CD4-positive, alpha-beta T cell treated with Interleukin-15 for 4 hours (primary cell): ENCODE measurements at places on chromosomes 3 and 15.

DNA sequence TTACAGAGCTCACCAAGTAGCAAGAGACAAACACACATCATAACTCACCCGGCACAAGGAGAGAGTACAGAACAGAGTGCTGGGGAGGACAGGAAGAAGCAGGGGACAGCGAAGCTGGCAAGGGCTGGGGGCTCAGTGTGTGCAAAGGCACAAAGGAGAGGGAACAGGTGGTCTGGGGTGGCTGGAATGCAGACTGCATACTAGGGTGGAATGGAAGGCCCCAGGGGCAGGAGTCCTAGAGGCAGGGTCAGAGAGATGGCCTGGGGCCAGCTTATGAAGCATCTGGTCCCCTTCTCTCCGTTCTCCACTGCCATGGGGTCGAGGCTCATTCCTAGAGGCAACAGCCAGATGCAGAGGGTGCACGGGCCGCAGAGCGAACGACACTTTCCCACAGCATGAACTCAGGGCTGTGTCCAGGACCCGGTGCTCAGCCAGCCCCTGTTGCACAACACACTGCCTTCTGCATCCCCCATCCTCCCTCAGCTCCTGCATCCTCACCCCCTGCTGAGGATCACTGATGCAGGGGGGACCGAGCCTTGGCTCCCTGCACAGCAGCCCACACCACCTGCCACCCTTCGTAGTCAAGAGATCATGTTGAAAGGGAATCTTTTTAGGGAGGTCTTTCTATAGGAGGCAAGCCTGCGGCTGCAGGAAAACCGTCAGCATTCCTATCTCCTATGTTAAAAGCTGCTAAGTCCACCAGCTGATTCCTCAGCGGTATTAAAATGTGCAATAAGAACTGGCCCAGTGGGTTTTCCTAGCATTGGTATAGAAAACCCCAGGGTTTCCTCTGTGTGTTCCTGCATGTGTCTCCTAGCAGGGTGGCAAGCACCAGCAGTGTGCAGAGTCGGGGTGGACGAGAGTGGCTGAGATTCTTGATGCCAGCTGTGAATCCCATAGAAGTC, 293.5 kb downstream of the UACA start:
- no peak for DNase-seq

- DNase-seq: no peak
Observed at GRCh38 chr3:46285931-46286619, 43.8 kb downstream of the CCR3 start.

DNA sequence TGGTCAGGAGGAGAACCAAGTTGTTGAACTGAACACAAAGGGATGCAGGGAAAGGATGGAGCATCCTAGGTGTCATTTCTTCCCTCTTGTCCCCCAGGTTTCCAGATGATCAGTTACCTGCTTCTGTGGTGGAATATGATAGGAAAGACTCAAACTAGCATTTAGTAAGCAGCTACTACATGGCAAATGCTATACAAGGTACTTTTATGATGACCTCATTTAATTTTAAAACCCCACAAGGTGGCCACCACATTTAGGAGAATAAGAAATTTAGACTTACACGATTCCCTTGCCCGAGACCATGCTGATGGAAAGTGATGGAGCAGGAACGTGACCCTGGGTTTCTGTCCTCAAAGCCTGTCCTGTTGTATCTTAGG, 40.9 kb downstream of the CCR4 start:
- no peak for DNase-seq

DNA sequence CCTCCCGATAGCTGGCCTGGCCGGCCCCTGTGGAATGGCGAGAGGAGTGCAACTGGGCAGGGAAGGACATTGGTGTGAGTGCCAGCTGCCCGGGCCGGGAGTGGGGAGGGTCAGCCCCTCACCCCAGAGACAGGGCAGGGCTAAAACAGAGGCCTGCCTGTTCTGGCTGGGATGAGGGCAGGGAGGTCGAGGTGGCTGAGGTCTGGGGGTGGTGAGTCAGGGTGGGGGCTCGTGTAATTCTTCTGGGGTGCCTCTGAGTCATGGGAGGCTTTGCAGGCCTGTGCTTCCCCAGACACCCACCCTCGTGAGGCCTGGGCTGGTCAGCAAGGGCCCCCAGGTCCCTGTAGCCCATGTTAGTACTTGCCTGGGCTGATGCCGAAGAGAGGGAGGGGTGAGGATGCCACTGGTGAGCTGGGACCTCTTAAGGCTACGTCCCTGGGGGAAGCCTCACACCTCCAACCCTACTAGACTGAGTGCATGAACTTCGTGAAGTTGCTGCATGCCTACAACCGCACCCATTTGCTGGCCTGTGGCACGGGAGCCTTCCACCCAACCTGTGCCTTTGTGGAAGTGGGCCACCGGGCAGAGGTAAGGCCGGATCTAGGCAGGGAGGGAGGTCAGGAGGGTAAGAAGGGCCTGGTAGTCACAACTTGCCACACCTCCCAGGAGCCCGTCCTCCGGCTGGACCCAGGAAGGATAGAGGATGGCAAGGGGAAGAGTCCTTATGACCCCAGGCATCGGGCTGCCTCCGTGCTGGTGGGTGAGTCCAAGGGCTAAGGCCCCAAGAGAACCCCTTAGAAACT, 1.7 kb downstream of the SEMA3B start:
- no peak for DNase-seq

DNA sequence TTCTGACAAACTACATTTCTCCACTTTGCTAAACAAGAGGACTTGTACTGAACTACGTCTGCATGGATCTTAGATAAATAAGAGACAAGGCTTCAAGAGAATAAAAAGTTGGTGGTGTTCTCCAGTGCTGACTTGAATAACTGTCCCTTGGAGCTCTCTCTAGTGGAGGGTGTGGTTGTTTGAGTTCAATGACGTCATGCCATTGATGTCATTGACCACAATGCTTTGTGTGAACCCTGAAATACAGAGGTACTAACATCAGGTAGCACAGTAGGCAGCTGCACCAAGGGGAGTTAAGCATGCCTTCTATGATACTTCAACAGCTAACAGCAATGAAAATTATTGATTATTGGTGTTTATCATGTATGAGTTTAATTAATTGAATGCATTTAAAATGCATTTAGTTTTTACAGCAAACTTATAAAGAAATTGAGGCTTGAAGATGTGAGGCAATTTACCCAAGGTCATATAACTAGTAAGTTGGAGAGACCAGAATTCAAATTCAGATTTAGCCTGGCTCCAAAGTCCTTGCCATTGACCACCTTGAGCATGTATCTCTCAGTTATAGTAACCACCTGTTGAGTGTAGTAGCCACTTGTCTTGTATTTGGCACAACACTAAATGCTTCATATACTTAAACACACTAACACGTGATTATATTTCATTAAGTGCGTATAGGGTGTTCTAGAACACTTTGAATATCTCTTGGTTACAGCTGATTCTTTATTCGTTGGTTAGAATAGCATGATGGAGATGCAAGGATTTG, 126.0 kb upstream of the ANKRD28 start:
- DNase-seq: no peak

GRCh38 chr15:63219196-63219710, 29.8 kb downstream of the RAB8B start:
- DNase-seq: no peak

DNA sequence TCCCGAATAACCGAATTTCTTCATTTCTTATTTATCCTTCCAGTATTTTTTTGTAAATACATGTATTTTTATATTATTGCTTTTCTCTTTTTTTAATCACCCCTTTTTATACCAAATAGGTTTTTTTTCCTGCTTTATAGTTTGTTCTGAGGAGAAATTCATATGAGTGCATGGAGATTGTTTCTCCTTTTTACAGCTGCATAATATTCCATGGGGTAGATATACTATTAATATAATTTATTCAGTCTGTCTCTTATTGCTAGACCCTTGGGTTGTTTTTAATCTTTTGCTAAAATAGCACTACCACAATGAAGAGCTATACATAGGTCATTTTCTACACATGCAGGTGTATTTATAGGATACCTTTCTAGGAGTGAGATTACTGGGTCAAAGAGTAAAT, 3.5 kb upstream of the TMEM87A start:
- no peak for DNase-seq

GRCh38 chr3:150631515-150632221, 28.5 kb downstream of the SELENOT start:
- no peak for DNase-seq

- DNase-seq: no peak
Observed at GRCh38 chr3:99781761-99782160, 35.9 kb upstream of the CMSS1 start.

DNA sequence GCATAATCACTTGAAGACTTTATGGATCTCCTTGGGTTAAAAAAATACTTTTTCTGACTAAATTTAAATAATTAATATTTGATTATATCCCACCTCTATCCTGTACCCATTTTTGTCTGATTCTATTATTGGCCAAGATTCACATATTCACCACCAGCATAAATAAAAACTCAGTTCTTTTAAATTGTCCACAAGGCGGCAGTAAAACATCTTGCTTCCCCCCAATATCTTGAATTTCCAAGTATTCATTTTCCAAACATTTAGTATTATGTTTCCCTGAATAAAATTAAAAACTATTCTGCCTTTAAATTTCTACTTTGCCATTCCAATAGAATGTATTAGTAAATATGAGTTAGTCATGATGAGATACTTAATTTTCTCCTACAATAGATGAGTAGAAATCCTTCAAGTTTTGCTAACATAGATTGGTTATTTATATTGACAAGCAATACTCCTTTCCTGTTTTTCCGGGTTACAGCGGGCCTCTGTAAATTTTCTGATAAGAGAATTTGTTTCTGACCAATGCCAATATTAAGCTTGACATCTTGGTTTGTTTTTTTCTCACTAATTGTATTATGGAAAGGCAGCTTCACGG, 218.7 kb upstream of the MDFIC2 start:
- DNase-seq: no peak

- peak; percentile 36 for DNase-seq
Observed at GRCh38 chr3:57227930-57228751, 612 bp downstream of the APPL1 start.
